ENCODE measurements at places on chromosomes 16 and 17.

DNA sequence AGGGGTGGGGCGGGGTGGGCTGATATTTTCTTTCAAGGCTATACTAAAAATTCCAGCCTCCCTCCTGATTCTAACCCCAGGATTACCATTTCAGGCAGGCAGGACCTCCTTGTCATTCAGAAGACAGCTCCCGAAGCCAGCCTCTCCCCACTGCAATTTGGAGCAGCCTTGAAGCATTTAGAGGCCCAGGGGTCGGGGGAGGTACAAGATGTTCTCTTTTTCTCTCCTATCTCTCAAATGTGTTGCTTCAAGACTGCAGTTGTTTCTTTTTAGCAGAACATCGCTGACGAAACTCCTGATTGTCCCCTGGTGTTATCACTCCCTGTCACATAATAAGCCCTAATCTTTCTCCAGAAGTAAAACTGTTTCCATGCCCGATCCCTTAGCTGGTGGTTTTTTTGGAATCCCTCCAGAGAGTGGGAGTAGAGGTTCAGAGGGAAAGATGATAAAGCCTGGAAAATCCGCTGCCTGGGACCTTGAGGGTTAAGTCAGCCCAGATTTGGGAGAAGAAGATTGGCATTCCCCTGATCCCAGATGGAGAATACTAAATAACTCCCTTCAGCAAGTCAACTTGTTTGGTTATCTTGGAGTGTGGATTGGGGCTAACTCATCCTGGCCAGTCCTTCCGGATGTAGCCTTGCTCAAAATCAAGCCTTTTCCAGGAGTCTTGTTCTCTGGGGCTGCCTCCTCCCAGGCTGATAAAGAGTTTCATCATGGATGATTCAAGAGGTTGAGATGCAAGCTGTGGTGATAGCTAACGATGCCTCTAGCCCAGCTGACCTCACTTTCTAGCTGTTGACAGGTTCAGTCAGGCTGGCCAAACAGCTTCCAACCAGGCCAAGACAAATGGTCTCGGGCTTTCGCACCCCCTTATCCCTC, 71.3 kb downstream of the SOX9 start:
- no peak for DNase-seq

DNA sequence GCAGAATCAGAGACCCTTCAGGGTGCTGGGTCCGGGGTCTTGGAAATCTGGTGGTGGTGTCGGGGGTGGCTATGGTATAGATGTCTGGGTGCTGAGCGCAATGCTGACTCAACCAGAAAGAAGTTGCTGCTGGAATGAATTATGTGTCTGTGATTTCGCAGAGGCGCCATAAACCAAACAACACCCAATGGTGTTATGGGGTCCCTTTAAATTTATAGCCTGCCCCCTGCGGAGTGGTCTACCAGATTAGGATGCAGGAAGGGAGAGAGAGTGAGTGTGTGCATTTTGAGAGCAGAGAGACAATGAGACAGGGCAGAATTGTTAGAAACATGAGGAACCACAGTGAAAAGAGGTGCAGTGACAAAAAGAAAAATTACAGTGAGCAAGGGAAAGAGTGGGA, 100.7 kb upstream of the CDH11 start:
- DNase-seq: no peak

GRCh38 chr17:6591599-6592158, 35.3 kb upstream of the PITPNM3 start:
- DNase-seq: no peak

DNA sequence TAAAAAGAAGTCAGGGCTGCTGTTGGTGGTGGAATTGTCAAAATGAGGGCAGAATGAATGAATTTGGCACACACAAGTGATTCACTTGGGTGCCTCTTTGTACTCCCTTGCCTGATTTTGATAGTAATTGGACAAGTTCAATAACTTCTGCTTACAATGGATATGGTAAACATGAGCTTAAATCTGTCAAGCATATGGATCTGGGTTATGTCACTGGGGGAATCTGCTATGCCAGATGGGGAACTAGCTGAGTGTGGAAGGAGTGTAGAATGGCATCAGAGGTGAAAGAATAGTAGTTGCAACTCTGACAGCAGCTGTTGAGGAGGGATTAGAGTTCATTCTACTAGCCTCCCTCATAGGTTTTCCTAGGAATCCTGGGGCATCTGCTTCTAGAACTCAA, 724.2 kb upstream of the CDH8 start:
- no peak for DNase-seq

- DNase-seq: no peak
These were observed 109.6 kb downstream of the CLEC16A start for GRCh38 chr16:11053916-11054460.

DNA sequence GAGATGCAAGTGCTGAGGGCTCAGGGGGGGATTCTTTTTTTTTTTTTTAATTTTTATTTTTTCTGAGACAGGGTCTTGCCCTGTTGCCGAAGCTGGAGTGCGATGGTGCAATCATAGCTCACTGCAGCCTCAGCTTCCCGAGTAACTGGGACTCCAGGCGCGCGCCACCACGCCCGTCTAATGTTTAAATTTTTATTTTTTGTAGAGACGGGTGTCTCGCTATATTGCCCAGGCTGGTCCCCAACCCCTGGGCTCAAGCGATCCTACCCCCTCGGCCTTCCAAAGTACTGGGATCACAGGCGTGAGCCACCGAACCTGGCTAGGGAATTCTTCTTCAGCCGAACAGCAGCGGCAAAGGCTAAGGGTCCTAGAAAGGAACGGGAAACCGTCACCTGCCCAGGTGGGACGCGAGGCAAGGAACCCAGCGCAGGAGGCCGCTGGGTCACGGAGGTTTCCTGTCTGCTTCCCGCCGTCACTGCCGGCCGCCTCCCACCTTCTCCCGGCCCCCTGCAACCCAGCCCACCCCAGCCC, 13.3 kb upstream of the OR1F1 start:
- DNase-seq: no peak

DNA sequence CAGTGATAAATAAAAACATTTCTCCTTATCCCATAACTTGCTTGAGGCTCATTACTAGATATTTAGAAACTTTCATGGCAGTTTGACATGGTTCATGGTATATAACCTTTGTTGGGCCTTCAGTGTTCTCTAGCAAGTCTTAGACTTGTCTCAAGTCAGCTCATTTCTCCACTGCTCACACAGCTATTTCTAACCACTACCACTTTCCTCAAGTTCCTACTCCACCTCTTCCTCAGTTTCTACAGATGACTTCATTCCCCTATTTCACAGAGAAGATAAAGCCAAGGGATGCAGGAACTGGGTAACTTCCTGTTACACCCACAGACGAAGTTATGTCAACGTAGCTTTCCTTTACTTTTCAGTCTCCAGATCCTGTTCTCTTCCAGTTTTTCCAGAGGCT, 23.2 kb downstream of the NLK start:
- DNase-seq: no peak

GRCh38 chr17:1787301-1787902, 25.5 kb downstream of the SERPINF1 start:
- no peak for DNase-seq

GRCh38 chr17:31458829-31459228, 67.4 kb downstream of the RAB11FIP4 start:
- no peak for DNase-seq

DNA sequence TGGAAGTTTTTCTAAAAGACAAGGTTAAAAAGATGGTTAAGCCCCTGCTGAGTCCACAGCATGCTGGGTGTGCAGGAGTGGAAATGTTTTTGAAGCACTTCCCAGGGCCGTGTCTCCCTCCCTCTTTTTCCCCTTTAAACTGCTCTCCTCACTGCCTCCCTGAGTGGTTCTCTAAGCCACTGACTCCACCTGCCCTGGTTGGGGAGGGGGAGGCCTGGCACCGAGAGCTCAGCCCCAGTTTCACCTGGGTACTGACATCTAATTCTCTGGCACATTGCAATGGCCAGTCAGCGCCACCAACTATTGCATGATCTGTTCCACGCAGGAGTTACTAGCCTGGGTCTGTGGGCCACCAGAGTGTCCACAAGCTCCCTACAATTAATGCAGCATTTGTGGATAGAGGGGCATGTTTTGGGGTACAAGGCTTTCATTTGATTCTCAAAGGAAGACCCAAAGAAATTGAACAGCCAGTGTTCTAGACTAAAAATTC, 22.7 kb downstream of the MPP3 start:
- no peak for DNase-seq

GRCh38 chr17:34556384-34556783, 23.0 kb upstream of the TMEM132E start:
- no peak for DNase-seq

GRCh38 chr16:85005285-85006069, 5.9 kb downstream of the ZDHHC7 start:
- DNase-seq: no peak

- no peak for DNase-seq
These were observed 476 bp upstream of the LPCAT2 start for GRCh38 chr16:55508271-55508921.

DNA sequence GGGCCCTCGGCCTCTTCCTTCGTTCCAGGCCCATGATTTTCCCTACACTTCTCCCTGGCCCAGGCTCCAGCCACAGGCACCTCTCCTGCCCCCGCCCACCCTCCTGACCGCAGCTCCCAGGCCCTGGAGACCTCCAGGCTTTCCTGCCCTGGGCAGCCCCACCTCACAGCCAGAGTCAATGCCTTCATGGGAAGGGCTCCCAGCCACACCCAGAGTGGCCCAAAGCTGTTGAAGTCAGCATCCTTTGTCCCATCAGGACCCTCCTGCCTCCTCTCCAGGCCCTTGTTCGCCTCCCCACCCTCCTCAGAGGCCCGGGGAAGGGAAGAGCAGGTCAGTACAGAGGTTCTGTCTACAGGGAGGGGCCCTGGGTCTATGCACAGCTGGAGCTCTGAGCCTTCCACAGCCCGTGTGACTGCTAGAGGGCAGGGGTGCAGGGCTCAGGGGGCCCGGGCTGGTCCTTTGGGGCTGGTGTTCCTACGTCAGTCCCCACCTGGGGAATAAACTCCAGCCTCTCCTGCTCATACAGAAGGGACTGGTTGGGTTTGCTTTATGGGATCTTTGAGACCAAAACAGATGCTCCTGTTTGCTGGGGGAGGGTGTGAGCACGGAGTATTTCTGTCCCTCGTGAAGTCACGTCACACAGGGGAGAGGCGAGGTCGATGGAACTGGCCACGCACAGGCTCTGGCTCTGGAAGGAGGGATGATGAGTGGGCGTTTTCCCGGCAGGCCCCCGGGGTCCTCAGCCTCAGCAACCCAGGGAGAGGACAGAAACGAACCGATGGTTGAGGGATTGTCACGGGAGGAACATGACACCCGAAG, 20.3 kb downstream of the TRARG1 start:
- no peak for DNase-seq

DNA sequence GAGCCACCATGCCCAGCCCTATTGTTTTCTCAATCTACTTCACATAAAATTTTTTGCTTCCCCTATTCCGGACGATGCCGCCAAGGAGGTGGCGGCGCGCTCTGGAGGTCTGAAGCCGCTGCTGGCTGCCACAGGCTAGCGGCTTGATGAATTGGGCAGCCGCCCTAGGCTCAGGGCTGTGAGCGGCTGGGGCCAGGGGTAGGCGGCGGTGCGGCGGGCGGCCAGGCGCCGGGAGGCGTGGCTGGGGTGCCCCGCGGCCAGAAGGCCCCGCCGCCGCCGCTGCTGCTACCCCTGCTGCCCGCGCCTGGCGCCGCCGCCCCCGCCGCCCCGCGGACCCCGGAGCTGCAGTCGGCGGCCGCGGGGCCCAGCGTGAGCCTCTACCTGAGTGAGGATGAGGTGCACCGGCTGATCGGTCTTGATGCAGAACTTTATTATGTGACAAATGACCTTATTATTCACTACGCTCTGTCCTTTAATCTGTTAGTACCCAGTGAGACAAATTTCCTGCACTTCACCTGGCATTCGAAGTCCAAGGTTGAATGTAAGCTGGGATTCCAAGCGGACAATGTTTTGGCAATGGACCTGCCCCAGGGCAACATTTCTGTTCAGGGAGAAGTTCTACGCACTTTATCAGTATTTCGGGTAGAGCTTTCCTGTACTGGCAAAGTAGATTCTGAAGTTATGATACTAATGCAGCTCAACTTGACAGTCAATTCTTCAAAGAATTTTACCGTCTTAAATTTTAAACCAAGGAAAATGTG, 41.7 kb downstream of the ANKFY1 start:
- no peak for DNase-seq

DNA sequence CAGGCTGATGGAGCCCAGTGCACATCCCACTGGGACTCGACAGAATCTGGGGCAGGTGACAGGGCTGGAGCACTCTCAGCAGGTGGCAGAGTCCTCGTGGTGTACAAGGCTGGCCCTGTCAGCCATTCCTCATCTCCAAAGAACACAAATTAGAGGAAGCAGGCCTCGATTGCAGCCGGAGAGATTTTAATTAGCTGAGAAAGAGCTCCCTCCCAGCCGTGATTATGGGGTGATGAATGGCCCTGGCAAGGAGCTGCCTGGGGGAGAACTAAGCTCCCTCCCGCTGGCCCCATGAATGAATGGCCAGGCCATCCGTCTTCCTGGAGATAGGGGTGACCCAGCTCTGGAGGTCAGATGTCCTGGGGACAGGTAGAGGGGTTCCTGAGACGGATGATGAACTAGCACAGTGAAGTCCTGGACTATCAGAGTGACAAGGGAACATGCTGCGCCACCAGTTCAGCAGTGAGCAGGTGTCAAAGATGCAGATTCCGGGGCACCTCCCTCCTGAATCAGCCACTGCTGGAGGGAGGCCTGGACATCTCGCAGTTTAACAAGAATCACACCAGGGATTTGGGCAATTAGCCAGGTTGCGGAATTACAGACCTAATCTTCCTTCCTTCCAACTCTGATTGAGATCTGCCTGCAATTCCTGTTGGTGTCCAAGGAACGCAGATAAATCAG, 35.5 kb downstream of the PIMREG start:
- DNase-seq: no peak

- DNase-seq: no peak
These were observed 62.5 kb downstream of the CYLD start for GRCh38 chr16:50804290-50804907.

GRCh38 chr16:27515874-27516353, 33.8 kb downstream of the GTF3C1 start:
- DNase-seq: no peak

DNA sequence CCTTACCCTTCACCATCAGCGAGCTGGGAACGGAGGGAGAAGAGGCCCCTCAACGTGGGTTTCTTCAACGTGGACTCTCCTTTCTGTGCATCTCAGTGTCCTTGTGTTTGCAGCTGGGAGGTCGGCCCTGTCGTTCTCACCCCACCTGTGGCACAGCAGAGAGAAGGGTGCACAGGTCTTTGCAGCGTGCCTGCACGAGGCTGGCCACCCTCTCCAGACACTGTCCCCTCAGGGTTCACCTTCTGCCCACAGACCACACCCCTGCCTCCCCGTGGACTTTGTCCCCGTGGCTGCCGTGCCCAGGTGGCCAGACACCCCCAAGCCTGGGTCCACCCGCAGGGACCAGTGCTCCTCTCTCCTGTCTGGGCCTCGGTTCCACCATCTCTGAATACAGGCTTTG, 7.3 kb upstream of the WDR45B start:
- DNase-seq: no peak

GRCh38 chr16:86626284-86626683, 47.9 kb downstream of the FOXL1 start:
- DNase-seq: no peak

DNA sequence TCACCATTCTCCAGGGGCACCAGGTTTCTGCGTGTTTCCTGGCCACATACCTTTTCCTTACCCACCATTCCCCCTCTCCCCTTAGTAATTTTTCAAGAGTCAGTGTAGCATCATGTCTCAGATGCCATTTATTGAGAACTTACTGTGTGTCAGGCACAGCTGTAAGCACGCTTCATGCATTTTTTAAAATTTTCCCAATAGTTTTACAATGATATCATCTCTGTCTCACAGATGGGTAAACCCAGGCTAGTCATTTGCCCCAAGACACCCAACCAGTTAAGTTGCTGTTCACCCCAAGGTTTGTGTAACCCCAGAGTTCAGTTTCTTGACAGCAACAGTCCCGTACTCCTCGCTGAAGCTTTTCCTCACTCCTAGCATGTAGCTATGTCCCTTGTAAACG, 56.4 kb upstream of the IRX3 start:
- no peak for DNase-seq

All from occipital lobe (tissue), 3 donors.